ENCODE measurements at places on chromosomes 7 and 10.

GRCh38 chr10:96288151-96288621 lies 16.0 kb upstream of the DNTT start:
- DNase-seq = no peak

DNA sequence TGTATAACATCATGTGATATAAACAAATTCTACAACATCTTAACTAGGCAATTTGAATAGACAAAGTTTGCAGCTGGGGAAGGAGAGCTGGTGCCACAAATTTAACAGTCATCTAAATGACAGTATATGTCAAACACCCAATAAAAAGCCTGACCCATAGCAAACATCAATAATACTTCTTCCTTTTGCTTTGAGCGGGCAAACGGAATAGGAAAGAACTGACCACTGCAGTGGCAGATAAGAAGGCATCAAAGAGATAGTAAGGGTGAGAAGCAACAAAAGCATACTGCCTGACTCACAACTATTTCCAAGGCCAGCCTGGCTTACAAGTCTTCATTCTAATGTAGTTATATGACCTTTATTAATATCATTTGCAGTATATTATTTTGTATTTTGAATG lies 99.9 kb downstream of the LRRN3 start:
- DNase-seq = no peak

- no peak for DNase-seq
Observed at GRCh38 chr10:104340641-104341040, 2.4 kb upstream of the ITPRIP start.

DNA sequence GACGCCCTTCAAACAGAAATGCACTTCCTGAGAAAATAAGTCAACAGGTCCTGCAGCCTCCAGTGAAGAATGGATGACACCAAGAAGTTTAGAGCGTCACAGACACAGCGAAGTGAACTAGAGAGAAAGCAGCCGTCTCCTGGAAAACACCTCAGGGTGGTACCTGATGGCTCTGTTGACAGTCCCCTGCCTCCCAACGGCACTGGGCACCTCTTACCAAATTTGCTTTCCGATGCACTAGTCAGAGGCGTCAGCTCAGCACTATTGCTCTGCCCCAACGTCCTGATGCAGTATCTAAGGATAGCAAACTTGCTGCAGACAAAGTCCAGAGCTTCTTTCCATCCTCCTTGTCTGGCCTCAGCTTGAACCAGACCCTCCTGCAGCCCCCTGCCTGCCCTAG lies 38.3 kb downstream of the SFMBT2 start:
- no peak for DNase-seq

- DNase-seq = no peak
Observed at GRCh38 chr7:30237271-30237695, 47.1 kb upstream of the ZNRF2 start.

All from stimulated activated CD8-positive, alpha-beta memory T cell treated with anti-CD3 and anti-CD28 coated beads, Interleukin-7, amount 100 ng/mL, for 4 hours (primary cell).